ENCODE measurements at places on chromosomes 11 and 22. TPM values are rescaled to one million over a fixed set of nuclear protein-coding genes. Genes with fewer than 3 reads are reported as not detected.

DNA sequence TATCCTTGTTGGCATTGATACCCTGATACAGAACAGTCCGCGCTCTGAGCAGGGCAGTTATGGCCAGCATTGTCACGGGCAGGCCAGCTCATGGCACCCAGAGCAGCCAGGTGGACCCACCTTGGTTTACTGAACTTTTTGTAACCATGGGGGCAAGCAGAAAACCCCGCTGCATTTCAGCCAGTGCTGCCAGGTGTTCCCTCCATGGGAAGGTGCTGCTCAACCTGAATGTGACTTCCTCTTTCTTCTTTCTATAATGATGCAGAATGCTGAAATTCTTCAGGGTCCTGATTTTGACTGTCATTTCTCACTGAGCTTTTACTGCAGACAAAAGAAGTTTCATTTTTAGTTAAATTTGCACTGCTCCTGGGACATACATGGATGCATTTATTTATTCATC, 35.6 kb upstream of the CABP7 start:
- H3K4me1 ChIP-seq: no peaks in the 10 kb centered on the region
- DNase-seq: no peak
- H3K27ac ChIP-seq: no peak overlapping the region

GRCh38 chr11:36139767-36140166, 149.5 kb downstream of the COMMD9 start:
- H3K4me3 ChIP-seq: no peak overlapping the region
- no peaks in the 10 kb centered on the region for H3K36me3 ChIP-seq
- H3K4me1 ChIP-seq: no peaks in the 10 kb centered on the region

The HOATZ gene
- total RNA-seq: not detected

DNA sequence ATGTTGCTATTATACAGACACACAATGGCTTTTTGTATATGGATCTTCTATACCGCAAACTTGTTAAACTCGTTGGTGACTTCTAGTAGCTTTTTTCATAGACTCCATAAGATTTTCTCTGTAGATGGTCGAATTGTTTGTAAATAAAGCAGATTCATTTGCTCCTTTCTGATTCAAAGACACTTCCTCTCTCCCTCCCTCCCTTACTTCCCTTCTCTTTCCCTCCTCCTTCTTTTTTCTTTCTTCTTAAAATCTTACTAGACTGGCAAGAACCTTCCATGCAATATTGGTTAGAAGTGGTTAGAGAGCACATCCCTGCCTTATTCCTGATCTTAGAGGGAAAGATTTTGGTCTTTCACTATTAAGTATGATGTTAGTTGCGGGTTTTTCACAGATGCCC, 36.4 kb downstream of the MYEOV start:
- no peak overlapping the region for H3K27ac ChIP-seq
- H3K4me1 ChIP-seq: no peaks in the 10 kb centered on the region
- no peak overlapping the region for H3K4me3 ChIP-seq

- no peak for DNase-seq
- H3K27ac ChIP-seq: no peak overlapping the region
- H3K27me3 ChIP-seq: no peaks in the 10 kb centered on the region
- H3K36me3 ChIP-seq: no peaks in the 10 kb centered on the region
- H3K4me3 ChIP-seq: no peak overlapping the region
- no peaks in the 10 kb centered on the region for H3K4me1 ChIP-seq
Measured at GRCh38 chr11:3623767-3624458, 17.9 kb downstream of the ART5 start.

The TENM4 gene
- total RNA-seq: 0.25 TPM

Data from liver (tissue), 10 donors.